ENCODE measurements at places on chromosomes 3 and 15.

DNA sequence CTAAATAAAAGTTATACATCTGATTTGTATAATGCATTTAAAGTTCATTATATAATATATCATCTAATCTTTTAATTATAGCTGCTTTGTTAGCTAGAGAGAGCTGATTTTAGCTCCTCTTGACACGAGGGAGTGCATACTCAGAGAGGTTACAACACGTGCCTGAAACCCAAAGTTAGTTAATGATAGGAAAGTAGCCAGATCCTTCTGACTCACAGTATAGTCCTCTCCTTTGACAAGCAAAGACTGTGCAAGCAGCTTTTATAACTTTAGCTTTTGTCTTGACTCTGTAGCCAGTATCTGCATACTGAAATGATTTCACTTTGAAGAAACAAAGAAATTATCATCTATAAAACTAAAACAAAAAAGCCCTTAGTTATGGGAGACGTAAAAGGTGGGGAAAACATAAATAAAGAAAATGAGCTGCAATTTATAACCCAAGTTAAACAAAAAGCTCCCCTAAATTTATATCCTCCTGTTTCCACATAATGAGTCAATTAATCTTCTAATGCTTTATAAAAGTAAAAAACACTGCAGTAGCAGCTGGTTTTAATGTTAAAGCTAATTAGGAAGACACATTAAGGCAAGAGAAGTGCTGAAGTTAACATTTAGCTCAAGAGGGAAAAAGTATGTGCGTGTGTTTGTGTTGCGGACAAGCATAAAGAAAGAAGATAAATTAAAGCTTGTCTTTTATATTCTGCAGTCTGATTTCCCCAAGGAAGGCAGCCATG, 13.1 kb downstream of the GABRR3 start:
- DNase-seq = no peak

DNA sequence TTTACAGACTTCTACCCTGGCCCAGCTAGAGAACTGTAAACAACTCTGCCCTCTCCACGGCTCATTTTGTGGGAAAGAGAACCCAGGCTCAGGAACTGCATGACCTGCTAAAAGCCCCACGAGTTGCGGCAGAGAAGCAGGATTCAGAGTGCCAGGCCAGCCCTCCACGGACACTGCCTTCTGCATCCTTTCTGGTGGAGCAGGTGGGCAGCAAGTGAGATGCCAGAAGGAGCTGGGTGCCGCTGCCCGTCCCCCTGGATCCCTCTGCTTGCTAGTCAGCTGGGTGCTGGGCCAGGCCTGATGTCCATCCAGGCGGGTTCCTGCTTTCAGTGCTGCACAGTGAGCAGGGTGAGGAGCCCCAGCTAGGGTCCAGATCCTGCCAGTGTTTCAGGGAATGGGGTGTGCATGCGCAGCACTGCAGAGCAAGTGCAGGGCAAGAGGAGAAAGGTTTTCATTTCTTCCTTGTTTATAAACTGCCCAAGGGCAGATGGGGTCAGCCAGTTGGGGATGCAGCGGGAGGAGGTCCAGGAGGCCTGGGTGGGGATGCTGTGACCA, 5.2 kb upstream of the RAB43 start:
- no peak for DNase-seq

DNA sequence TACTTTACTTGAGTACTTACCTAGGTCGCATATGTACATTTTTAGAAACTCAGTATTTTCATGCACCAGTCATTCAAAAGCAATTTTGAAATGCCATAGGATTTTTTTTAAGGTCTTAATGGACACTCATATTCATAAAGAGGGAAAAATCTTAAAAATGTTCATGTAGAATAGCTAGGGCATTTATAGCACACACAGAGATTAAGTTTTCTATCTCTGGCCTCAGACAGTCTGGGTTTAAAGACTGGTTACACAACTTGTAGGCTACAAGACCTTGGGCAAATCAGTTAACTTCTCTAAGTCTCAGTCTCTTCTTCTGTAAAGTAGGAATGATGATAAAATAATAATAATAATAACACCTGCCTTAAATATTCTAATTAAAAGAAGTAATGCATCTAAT, 48.5 kb upstream of the UBP1 start:
- DNase-seq = no peak

DNA sequence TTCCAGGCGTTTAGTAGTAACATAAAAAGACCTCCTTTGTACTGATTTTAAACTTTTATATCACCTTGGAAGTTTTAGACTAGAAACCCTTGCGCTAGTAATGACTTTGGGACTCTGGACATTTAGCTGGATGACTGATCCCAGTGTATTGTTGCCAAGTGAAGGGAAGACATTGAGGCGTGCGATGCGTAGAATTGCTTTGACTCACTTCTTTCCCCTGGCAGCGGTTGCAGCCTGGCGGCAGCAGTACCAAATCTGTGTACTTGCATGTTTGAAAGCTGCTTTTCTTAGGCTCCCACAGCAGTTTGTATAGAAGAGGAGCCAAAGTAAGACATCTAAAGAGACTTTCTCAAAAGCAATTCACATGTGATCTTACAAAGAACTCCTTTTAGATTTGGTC, 151.6 kb downstream of the BBX start:
- DNase-seq = no peak

GRCh38 chr15:73715417-73715816, 31.2 kb downstream of the CD276 start:
- DNase-seq = no peak

DNA sequence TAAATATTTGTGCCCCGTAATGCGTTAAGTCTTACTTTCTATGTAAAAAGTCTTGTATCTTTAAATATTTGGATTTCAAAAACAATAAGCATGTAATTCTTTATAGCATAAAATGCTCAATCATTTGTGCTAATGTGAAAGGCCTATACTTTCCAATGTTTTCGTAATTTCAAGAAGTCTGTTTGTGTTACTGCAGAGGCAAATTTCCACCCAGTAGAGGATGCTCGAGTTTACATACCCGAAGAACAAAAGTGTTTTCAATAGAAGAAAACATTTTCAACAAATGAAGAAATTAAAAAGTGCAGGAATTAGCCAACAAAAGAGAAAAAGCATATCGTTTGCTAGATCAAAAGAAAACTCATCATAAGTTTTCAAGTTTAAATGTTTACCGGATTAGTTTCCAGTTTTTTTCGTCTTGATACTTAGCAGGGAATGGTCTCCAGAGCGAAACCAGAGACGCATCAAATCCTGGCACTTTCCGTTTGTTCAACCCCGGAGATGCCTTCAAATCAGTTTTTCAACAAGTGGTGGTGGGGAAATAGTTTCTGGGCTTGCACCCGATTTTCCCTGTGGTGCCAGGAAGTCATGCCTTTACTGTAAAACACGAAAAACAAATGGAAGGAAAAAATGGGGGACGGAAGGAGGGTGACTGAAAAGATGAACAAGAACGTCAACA, 1.0 kb downstream of the CGGBP1 start:
- no peak for DNase-seq
